Left lung (tissue), 14 donors: ENCODE measurements at places on chromosomes 5 and 9. TPM values are rescaled to one million over a fixed set of nuclear protein-coding genes. Genes with fewer than 3 reads are reported as not detected.

DNA sequence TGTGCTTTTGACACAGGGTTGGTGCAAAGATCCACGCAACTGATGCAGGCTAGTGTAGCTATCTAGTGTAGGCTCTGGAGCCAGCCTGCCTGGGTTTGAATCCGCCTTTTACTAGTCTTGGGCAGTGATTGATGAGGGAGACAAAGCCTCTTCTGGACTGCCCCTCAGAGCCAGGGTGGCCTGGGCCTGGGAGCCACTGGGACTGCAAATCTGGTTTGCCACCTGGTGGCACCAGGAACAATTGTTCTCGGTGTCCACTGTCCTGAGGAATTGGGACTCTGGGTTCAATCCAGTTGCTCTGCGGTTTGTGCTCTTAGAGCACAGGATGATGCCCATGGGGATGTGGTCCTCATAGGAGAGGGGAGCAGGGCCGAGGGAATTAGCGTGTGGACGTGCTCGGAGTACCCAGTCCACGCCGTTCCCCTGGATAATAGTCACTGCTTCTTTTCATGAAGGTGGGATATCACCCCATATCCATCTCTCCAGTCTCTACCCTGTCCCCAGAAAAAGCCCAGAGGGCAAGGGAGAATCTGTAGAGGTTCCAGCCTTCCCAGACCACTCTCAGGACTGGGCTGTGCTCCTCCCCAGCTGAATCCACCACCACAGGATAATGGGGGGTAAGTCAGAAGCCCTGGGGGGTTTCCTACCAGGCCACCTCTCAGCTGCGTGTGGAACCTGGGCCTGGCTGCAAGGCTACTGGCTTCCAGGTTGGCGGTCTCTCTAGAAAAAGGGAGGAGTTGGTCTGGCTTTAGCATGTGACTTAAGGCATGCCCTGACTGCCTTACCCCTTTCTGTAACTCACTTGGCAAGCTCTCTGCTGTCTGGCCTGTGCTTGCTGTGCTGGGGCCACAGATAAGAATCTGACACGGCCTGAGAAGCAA lies 1.9 kb downstream of the B4GALT7 start:
- no peak for DNase-seq

DNA sequence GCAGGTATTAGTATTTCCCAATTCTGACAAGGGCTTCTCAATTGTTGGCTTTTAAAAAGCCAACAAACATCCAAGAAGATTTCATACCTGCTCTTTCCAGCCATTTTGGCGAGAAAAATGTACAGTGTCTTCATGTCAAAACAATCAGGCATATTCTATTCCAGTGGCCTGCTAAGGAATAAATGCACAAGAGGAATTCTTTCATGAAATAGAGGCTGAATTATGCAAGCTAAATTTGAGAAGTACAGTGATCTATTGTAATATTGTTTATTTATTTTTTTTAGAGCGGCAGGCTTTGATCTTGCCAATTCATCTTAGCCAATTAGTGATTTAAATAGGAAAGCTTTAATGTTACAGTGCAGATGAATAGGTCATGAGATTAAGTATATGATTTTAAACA lies 49.3 kb downstream of the NLN start:
- no peak for DNase-seq

Gene OR1J1
- polyA plus RNA-seq = not detected

- no peak for DNase-seq
These were observed 6.8 kb downstream of the HBEGF start for GRCh38 chr5:140339636-140340035.
